ENCODE measurements at places on chromosomes 11 and 22. TPM values are rescaled to one million over a fixed set of nuclear protein-coding genes. Genes with fewer than 3 reads are reported as not detected.

DNA sequence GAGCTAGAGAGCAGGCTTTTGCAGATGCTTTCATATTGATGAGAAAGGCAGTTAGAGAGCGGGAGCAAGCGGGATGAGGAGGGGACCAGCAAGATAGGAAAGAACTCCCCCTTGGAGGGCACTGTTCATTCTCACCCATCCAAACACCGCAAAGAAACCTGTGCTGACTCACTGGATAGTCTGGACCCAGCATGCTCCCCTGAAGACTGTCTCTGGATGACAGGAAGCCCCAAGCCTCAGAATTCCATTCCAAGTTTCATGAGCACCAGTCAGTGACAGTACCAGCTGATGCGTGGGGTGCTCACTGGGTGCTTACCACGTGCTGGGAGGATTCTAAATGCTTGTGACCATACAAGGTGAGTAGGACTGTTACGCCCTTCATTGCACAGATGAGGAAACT, 34.2 kb downstream of the MICAL3 start:
- ATAC-seq, result no peak

- ATAC-seq, result no peak
Measured at GRCh38 chr11:27391331-27392015, 28.5 kb upstream of the CCDC34 start.

DNA sequence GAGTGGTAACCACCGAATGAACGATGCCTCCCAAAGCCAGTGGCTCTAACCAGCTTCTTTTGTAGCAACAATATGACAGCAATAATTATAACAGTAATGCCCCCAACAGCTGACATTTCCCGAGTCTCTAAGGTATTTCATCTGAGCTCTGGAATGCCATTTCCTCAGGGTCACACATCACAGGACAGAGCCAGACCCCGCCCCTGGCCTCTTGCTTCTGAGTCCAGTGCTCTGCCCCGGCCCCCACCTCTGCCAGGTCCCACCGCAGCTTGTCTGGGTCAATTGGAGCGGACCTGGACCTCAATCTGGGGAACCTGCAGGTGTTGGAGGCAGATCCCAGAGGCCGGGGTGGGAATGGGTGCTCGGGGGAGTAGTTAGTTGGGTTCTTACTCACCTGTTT, 63.8 kb downstream of the IGLL1 start:
- no peak for ATAC-seq

DNA sequence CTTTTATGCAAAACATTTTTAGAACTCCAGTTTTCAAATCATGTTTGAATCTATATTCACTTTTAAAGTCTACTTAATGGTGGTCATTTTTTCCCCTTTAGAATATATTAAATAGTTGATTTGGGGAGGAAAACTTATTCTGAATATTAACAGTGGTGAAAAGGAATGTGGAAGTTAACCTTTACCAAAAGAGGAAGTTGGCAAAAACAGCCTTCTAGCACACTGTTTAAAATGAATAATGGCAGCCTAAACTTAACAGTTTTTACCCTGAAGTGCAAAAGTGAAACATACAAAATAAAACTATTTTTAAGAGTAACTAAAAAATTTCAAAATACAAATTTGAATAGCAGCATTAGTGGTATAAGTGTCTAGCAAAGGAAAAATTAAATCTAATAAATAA, 86.4 kb downstream of the GRK3 start:
- ATAC-seq, result no peak

DNA sequence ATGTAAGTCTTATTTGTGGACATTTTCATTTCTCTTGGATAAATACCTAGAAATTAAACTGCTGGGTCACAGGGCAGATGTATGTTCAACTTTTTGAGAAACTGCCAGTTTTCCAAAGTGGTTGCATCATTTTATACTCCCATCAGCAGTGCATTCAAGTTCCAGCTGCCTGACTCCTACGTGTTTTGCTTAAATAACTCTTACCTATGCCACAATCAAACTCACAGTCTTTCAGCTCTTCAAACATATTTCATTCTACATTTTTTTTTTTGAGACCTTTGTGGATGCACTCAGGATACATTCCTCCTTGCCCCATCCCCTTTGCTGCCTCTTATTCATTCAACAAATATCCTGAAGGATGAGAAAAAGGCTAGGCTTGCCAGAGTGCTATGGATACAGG, 9.2 kb downstream of the TCF20 start:
- no peak for ATAC-seq

GRCh38 chr11:69554849-69555248, 73.4 kb downstream of the LINC01488 start:
- ATAC-seq, result no peak

DNA sequence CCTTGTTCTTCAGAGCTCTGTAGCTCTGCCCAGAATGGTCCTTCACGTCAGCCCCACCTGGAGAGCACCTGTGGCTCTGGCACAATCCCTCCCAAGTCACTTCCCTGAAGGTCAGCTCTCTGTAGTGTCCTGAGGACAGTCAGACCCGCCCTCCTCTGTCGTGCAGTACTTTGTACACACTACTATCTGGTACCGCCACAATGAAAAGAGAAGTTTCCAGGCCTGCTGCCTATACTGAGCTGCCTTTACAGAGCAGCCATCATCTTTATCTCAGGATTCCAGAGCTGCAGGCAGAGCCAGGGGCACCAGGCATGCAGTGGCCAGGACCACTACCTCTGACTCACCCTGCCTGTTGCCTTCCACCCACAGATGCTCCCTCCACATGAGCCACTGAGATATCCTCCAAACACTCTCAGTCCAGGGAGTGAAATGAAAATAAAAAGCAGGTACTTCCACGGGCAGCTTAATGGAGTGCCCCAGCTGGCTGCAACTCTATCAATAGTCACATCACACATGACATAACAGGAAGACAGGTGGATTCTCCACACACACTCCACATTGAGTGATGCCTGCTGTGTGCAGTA, 7.3 kb downstream of the PACSIN2 start:
- ATAC-seq, result no peak

- ATAC-seq, result no peak
Measured at GRCh38 chr11:21514316-21514715, 678.6 kb upstream of the ANO5 start.

DNA sequence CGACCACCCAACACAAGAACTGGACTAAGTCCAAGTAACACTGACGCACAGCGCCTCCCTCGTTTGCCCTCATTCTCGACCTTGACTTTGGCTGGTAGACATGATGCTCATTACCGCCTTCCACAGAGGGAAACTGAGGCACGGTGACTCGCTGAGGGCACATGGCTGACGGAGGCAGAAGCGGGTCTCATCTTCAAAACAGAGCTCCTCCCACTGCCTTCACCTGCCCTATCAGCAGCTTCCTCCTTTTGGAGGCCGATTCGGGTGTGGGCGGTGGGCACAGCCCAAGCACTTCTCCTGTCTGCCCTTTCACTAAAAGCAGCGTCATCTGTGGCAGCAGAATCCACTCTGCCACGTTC, 2.0 kb upstream of the KMT5B start:
- ATAC-seq, result no peak

DNA sequence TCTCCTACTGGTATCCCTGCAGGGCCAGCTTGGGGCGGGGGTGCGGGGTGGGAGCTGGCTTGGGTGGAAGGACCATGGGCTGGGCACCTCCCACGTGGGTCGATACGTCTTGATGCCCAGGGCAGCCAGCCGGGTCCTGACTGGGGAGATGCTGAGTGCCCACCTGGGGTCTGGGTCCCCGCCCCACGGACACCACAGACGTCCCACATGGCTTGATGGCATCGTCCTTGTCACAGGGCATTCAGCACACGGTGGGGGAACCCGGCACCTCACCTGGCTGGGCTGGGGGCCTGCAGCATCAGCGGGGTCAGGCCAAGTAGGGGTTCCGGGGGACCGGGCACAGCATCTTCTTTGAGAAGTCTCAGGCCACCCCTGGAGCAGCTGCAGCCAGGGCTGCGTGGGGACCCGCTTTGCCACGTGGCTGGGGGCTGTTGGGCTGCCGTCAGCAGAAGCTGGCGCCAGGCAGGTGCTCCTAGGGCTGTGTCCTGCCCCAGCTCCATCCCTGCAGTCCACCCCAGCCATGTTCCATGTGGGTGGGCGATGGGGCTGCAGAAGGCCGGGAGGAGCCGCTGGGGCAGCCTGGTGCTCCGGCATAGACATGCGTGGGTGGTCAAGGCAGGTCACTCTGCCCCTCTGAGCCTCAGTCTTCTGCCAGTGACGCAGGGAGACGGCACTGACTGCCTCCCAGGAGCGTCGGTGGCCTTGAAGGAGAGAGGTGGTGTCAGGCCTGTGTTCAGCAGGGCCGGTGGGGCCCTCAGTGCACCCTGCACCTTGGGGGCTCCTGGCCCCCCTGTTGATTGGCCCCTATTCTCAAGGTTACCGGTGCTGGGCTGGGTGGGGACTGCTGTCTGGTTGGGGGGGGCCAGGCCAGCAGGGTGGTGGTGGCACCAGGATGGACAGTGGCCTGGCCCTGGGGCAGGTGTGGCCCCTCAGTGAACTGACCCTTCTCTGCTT, 8.4 kb downstream of the SELENOO start:
- peak; percentile 20 for ATAC-seq

- no peak for ATAC-seq
Measured at GRCh38 chr11:111691176-111691575, 75.0 kb downstream of the PPP2R1B start.

GRCh38 chr11:9790703-9791102, 126.8 kb downstream of the SWAP70 start:
- ATAC-seq, result no peak

- no peak for ATAC-seq
Measured at GRCh38 chr11:56331861-56332491, 13.9 kb upstream of the OR8K1 start.

The CRY2 gene
- 43.9 TPM for total RNA-seq

The POTEH gene
- not detected for total RNA-seq

The WNT11 gene
- total RNA-seq, result 17.1 TPM
